Neuronal stem cell (in vitro differentiated cells): ENCODE measurements at places on chromosomes 7 and 10.

GRCh38 chr10:33095867-33096815 lies 138.1 kb upstream of the ITGB1 start:
- no peaks in the 10 kb centered on the region for H3K36me3 ChIP-seq
- DNase-seq: no peak
- no peak overlapping the region for H3K4me3 ChIP-seq
- H3K27ac ChIP-seq: no peak overlapping the region
- no peaks in the 10 kb centered on the region for H3K27me3 ChIP-seq

DNA sequence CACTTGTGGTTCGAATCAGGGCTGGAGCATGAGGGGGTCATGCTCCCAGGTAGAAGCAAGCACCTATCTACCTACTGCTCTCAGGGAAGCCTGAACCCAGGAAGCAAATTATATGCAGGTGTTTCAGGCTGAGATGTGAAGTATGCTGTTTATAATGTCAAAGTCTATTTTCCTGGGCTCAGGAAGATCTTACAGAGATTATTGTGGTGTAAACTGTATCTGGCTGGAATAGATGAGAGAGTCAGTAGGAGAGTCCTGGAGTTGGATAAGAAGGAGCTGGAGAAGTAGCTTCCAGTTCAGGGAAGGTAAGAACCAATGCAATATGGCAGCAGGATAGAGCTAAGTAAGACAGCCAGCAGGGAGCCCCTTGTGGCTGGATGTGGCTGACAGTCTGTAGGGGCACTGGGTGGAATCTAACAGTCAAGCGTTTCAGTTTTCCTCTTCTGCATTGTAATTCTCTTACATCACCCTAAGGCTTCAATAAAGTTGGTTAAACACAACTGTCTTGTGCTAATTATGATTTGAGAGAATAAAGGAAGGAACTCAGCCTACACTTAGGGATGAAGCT lies 105.9 kb upstream of the EEPD1 start:
- no peaks in the 10 kb centered on the region for H3K27me3 ChIP-seq
- peaks cover 2% of the 10 kb centered on the region for H3K4me1 ChIP-seq
- H3K4me3 ChIP-seq: no peak overlapping the region
- no peak overlapping the region for H3K27ac ChIP-seq

DNA sequence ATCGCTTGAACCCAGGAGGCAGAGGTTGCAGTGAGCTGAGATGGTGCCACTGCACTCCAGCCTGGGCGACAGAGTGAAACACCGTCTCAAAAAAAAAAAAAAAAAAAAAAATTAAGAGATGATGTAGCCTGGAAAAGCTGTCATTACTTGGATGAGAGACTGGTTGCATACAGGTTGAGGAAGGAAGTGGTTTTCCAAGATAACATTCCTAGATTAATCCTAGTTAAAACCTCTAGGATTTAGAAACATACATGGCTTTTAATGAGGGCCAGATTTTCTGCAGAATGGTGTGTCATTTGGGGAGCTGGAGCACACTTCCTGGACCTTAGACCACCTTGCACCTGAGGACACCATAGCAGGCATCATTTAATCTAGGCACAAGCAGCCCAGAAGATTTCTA lies 17.8 kb downstream of the VWA2 start:
- no peaks in the 10 kb centered on the region for H3K4me1 ChIP-seq
- H3K27ac ChIP-seq: no peak overlapping the region
- H3K36me3 ChIP-seq: no peaks in the 10 kb centered on the region
- no peak overlapping the region for H3K4me3 ChIP-seq
- no peak for DNase-seq

- H3K27ac ChIP-seq: no peak overlapping the region
- no peaks in the 10 kb centered on the region for H3K27me3 ChIP-seq
- H3K36me3 ChIP-seq: no peaks in the 10 kb centered on the region
- no peak for DNase-seq
- no peak overlapping the region for H3K4me3 ChIP-seq
- no peaks in the 10 kb centered on the region for H3K4me1 ChIP-seq
Measured at GRCh38 chr10:88322324-88323063, 260.6 kb downstream of the RNLS start.

DNA sequence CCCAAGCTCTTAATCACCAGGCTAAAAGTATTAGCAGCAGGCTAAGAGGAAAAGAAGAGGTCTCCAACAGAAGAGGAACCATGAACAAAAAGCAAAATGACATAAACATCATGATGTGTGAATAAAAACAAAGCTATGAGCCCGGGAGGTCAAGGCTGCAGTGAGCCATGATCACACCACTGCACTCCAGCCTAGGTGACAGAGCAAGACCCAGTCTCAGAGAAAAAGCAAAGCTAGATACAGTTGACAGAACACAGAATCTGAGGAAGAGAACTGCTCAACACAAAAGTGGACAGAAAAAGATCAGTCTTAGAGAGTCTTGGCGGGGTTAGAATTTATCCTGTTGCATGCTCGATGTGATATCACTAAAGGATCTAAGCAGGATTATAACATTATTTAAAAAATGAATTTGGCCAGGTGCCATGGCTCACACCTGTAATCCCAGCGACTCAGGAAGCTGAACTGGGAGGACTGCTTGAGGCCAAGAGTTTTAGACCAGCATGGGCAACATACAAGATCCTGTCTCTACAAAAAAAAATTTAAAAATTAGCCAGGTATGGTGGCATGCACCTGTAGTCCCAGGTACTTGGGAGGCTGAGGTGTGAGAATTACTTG lies 37.5 kb downstream of the NT5C2 start:
- H3K27me3 ChIP-seq: no peaks in the 10 kb centered on the region
- H3K4me3 ChIP-seq: no peak overlapping the region
